Stimulated activated CD4-positive, alpha-beta T cell treated with anti-CD3 and anti-CD28 coated beads, Interleukin-1b, Interleukin-23, amount 100 ng/mL, for 1 hour (primary cell): ENCODE measurements at places on chromosomes 6 and 20.

- no peak for DNase-seq
Measured at GRCh38 chr6:128350416-128351254, 169.8 kb downstream of the PTPRK start.

DNA sequence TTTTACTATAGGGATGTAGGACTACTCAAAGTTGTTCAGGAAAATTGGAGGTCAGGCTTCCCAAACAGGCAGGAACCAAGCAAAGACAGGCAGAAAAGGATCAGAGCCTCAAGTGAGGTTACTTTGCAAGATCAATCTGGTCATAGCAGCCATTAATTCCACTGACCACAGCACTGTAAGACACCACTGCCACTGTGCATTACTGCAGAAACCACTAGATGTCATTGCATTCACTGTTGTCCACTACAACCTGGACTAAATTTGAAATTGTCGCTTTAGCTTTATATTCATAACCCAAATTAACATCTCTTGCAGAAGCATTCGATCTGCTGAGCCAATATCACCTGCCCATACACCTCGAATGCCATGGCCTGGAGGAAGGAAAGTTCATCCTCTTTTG, 126.9 kb upstream of the UFL1 start:
- no peak for DNase-seq

DNA sequence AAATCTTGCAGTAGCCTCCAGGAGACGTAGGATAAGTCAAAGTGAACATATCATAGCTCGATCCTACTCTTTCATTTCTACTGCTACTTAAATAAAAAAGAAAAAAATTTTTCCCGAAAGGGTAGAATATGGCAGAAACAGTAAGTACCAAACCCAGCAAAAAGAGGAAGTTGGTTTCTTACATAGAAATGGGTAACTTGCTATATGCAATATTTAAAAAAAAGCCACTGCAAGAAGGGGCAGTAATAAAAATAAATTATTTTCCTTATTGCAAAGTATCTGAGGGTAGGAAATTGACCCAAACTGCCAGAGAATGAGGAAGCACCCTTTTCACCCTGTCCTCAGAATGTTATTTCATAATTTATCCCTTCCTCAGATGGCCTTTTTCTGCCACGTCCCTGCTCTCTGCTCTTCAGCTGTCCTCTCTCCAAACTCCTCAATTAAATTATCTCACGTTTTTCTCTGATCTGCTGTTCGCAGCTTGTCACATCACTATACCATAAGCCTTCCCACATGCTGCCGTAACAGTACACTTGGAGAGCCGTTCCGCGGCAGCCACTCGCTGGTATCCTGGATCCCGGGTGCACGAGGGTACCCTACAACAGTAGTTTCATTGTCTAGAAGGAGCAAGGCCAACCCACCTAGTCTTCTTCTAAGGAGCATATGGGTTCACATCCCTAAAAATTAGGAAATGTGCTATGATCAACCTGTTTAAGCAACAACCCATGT, 149.6 kb downstream of the BACH2 start:
- no peak for DNase-seq

- DNase-seq, result no peak
Measured at GRCh38 chr6:10643201-10643651, 51.2 kb downstream of the C6orf52 start.

DNA sequence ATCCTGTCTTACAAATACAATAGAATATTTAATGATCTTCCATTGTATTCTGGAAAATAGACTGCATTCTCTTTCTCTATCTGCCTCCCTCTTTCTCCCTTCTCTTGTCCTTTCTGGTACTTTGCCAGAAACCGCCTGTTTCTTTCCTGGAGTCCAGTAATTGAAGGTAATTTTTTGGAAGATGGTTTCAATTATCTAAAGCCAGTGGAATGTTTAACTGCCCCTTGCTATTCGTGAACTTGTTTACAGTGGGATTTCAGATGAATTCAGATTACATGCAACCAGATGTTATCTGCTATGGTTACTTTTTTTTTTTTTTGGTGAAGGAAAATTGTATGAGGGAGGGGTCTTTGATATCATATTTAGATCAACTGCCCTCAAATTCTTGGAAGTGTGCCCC, 655.5 kb upstream of the FLRT3 start:
- no peak for DNase-seq

- DNase-seq, result no peak
Measured at GRCh38 chr20:14860410-14860814, 523.0 kb upstream of the FLRT3 start.

GRCh38 chr6:131636880-131637792, at the start of gene ENPP3:
TSS of gene ENPP3 (plus strand) at chr6:131637302. CDS start at chr6:131637385, 83 bp downstream.
- no peak for DNase-seq

DNA sequence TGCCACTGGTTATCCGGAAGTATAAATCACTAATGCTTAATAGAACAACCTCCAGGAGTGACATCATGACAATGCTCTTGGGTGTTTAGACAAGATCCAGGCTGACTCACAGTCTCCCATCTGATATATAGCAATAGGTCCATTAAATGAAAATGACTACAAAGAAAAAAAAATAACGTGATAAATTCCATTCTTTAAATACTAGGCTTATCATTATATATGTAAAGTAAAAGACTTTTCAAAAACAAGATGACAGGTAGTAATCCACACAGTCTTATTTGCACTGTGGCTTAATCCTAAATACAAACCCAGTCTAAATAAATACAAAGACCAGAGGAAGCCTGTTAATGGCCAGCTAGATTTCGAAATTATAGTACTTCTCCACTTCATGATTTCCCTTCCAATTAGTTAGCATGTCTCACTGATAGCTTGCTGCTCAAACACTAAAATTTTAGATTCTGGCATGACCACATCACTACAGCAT, 149.1 kb upstream of the BEND3 start:
- DNase-seq, result no peak

DNA sequence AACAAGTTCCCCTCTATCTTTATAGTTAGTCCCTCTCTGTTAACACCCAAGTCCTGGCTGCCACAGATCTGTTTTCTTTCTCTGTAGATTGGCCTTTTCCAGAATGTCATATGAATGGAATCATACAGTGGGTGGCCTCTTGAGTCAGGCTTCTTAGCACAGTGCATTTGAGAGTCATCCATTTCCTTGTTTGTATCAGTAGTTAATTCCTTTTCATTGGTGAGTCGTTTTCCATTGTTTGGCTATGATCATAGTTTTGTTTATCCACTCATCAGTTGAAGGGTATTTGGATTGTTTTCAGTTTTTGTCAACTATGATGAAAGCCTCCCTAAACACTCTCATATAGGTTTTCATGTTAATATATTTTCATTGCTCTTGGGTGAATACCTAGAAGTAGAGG, 248.3 kb downstream of the ARID1B start:
- no peak for DNase-seq

DNA sequence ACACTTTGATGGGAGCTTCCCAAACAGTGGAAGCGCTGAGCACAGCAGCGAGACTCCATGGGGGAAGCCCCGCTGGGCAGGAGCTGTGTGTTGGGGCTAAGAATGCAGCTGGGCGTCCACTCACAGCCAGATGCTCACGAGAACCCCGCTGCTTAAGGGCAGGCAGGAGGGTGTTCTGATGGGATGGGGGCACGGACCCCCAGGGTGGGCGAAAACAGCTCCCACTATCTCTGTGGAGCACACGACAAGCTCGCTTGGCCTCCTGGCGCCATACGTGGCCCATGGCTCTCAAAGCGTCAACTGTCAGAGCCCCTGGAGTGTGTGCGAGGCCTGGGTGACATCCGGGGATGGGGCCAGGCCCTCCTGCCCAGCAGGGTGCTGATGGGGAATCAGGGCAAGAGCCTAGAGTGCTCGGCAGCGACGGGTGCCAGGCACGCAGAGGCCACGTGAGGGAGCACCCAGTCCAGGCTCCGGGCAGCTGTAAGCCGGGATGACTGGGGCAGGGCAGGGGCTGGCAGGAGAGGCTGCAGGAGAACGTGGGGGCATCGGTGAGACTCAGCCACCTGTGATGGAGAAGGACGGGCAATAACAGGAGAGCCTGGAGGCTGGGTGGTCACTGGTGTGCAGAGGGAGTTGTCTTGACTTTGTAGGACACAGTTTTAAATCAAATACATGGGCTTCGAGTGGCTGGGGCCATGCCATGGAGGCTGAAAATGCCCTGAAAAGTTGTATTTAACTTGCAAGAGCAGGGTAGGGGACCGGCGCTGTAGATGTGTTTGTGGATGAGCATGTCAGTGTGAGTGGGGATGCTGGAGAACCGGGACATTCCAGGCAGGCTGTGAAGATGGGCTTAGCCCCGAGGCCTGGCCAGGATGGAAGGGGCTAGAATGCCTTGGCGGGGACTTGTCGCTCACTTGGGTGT, 27.3 kb downstream of the PYGB start:
- DNase-seq, result no peak

DNA sequence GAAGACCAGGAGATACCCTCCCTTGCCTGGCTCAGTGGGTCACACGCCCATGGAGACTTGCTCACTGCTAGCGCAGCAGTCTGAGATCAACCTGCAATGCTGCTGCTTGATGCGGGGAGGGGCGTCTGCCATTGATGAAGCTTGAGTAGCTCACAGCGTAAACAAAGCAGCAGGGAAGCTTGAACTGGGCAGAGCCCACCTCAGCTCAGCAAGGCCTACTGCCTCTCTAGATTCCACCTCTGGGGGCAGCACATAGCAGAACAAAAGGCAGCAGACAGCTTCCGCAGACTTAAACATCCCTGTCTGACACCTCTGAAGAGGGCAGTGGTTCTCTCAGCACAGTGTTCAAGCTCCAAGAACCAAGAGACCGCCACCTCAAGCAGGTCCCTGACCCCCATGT, 271.3 kb downstream of the ESR1 start:
- no peak for DNase-seq

GRCh38 chr20:33554914-33555420, 65.1 kb downstream of the CBFA2T2 start:
- no peak for DNase-seq

DNA sequence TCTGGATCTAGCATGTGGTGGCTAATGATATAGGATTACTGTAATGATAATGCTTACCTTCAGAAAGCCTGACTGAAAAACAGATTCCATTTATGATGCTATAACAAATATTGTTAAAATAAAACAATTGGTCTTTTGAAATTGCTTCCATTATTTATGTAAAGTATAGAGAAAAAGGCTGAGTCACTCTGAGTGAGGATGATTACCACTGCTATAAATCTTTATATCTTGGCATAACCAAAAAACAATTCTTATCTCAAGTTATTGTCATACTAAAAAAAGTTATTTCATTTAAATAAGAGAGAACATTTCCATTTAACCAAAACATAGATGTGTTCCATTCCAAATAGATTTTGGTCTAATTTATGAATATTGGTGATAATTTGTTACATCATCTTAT, 53.0 kb upstream of the DST start:
- no peak for DNase-seq

DNA sequence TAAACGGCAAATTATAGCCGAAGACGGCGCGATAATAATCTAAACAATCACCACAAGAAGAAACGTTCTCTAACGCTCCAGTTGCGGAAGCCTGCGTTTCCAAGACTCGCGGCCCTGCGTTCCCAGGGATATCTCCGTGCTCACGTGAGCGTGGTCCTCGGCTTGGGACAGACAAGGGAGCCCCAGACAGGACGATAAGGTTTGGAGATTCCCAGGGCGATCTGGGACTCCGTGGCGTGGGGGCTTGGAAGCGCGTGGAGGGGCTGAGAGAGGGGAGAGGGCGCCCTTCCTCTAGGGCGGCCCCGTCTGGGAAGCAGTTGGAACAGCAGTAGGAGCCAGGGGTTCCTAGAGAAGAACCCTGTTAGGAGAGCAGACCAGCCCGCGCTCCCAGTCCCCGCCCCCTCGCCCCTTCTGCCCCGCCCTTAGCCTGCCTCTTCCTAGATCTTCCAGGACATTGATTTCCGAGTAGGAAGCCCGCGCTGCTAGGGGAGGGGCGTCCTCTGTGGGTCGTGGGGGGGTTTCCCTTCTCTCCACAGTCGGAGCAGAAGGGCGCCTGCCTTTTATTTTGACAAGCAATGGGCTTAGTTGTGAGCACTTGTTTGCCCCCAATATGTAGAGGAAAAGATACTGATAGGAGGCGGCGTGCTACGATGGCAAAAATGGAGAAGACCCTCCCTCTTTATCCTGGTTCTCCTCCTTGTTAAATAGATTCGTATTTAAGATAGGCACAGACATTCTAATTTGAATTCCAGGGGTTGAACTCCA, 10.6 kb downstream of the NRN1 start:
- no peak for DNase-seq

DNA sequence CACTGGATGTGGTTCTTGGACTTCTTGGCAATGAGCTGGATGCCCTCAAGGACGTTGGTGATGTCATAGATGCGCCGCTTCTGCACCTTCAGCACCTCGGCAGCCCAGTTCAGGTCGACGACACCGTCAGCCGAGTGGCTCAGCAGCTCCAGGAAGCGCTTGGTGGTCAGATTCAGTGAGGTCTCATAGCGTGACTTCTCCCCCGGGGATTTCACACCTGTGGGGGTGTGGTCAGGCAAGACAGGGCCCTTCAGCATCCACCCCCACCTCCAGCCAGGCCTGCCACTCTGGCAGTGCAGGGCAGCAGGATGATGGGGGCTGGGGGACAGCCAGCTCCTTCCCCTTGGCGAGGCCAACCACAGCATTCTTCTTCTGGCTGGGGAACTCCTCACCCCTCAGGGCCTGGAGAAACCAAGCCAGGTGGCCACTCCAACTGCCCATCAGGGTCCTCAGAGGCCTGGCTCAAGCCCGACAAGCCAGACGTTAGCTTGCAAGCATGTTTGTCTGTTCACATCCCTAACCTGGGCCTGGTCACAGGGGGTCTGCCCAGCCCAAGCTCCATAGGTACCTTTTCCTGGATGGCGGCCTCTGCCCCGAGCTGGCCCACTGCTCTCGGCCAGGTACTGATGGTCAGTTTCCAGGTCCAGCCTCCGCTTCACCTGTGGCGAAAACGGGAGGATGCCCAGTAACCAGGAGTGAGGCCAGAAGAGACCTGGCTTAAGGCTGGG, 5.7 kb upstream of the NECAB3 start:
- DNase-seq, result no peak

DNA sequence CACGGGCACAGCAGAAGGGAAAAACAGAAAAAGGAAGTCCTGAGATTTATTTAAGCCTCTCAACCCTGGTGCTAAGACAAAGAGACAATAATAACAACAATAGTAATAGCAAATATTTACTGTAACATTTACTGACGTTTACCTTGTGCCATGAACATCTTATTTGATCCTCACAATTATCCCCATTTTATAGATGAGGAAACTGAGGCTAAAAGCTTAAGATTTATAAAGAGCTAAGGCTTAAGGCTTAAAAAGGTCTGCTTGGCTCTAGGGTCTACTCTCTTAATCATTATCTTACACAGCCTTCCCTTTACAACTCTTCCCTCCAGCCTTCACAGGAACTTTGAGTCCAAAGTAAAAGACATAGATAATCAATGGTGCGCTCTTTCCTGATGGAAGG, 3.3 kb downstream of the WFDC3 start:
- DNase-seq, result no peak
